Thoracic aorta (tissue), 2 donors: ENCODE measurements at places on chromosomes 4 and X. TPM values are rescaled to one million over a fixed set of nuclear protein-coding genes. Genes with fewer than 3 reads are reported as not detected.
A peak's percentile ranks its signal among the peaks of the same experiment; 100 is the strongest.

- DNase-seq = no peak
These were observed 230.7 kb downstream of the AFAP1 start for GRCh38 chr4:7708981-7709380.

CHST7 gene
- total RNA-seq = 28.0 TPM

DNA sequence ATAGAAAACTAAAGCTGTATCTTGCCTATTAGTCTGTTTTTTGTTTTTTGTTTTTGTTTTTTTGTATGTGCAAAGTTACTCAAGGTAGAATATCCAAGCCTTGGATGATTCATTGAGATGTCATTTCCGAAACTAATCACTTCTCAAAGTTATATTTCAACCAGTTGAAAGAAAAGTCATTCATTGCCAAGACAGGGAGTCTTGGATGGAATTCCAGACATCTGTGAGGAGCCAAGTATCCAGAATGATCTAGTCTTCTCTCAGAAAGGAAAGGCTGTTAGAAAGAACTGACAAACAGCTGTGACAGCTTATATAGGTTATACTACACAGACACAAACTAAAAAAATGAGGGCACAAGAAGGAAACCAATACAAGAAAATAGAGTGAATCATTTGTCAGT lies 141.1 kb upstream of the NDST3 start:
- DNase-seq = no peak

- DNase-seq = peak; percentile 13
These were observed at the start of gene MID1 for GRCh38 chrX:10620121-10620699. MID1 (minus strand) TSS chrX:10620585; CDS start chrX:10567547, 53,038 bp downstream.

DNA sequence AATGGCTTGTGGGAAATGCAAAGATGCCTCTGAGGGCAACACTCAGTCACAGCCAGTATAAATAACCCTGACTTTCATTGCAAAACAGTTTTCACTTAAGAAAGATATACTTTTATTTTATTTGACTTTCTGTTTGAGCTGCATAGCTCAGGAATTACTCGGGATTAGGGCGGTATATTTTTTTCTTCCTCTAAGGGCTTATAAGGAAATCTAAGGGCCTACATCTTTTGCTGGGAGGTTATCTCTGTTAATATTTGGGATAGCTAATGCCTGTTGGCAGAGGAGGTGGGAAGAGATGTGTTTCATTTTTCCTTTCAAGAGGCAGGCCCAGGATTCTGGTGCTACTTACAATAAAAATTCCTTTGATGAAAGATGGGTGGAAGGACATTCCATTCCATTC lies 28.8 kb upstream of the EGFL6 start:
- DNase-seq = no peak

USP17L19 gene
- total RNA-seq = not detected

DNA sequence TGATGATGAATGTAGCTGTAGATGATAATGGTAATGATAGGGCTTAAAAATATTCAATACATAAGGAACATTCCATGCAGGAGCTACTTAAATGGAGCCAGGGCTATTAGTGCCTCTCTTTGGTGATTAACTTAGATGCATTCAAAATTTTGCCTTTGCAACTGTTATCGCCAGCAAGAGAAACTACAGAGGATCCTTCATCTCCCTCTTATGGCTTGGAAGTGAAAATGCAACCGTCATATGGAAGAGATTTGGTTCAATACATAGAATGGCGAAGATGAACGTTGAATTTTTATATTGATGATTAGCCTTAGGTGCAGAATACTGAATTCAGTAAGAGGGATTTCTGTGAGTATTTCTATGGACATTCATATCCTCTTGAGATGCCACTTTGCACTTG lies 134.5 kb upstream of the NLGN4X start:
- no peak for DNase-seq

DNA sequence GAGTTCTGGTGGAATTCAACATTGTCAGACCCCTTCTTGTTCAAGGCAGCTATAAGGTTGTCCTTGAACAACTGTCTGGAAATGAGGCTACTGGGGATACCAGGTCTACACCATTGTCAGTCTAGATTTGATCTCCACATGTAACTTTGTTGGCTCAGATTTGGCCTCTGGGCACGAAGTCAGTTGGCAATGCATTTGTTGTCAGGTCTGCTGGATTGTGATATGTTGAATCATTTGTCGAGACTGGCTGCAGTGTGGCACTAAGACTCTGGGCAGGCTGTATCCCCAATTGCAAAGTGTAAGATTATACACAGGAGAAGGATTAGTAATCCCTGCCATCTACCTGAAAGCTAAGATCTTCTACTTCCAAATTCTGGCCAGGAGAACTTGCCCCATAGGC lies 26.5 kb downstream of the ZNF81 start:
- no peak for DNase-seq

GALNTL6 gene
- 0.92 TPM for total RNA-seq

DNA sequence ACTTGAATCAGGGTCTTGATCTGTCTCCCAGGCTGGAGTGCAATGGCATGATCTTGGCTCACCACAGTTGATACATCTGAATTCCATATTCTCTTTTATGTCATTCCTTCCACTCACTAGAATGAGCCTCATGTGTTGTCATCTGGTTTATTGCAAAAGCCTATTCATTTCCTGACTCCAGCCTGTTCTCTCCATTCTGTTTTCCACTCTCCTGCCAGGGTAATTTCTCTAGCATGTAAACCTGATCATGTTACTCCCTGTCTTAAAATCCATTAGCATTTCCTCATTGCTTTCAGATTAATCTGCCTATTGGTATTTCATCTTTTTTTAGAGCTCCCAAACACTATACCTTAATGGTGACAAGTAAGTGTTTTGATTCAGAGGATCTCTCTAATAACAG lies 4.3 kb upstream of the DDX60L start:
- no peak for DNase-seq

RAPGEF2 gene
- 63.6 TPM for total RNA-seq

DNA sequence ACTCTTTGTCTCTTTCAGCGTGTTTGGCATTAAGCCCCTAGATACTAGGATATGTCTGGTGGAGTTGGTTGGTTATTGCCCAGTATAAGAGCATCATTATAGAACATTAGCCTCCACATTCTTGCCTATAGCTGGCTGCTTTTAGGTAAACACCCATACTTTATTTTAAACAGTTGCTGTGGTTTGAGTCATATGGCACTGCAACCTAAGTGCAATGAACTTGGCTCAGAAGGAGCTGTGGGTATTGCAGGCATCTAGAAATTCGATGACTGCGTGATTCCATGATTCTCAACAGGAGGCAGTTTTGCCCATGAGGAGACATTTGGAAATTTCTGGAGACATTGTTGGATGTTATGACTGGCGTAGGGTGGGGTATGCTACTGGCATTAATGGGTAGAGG lies 49.5 kb downstream of the DCLK2 start:
- DNase-seq = no peak

NPY5R gene
- 5.3 TPM for total RNA-seq
